Suprapubic skin (tissue), 4 donors: ENCODE measurements at places on chromosomes 1 and 21. TPM values are rescaled to one million over a fixed set of nuclear protein-coding genes. Genes with fewer than 3 reads are reported as not detected.

DNA sequence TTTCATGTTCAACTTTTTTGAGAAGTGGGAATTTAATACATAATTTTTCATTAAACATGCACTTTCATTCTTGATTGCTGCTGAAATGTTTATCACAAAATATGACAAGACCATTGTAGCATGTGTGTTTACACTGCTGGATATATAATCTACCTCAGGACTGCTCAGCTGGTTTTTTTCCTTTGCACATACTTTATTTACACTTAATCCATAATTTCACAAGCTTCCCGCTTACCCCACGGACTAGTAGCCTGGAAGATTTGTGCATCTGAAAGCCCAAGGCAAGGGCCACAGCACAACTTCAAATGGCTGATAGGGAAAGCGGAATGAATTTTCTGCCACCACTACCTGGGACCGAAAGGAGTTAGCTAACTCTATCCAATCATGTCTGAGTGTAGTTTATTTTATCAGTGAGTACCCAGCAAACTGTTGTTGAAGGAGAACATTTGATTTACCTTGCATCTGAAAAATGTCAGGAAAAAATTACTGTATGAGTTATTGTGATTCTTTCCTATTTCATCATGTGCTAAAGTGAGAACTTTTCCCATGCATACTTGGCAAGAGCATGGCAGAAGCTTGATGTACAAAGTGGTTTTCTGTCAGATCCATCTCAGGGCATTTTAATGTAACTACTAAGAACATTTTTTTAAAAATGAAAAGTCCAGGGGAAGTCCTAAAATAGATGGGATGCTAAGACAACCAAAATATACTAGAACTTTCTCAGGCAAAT lies 558.2 kb upstream of the USP24 start:
- no peaks in the 10 kb centered on the region for H3K27me3 ChIP-seq
- no peak for DNase-seq
- H3K4me1 ChIP-seq = no peaks in the 10 kb centered on the region
- H3K36me3 ChIP-seq = no peaks in the 10 kb centered on the region

- no peak for DNase-seq
- no peak overlapping the region for H3K4me3 ChIP-seq
- H3K36me3 ChIP-seq = no peaks in the 10 kb centered on the region
- H3K4me1 ChIP-seq = no peaks in the 10 kb centered on the region
- H3K27ac ChIP-seq = no peak overlapping the region
Measured at GRCh38 chr1:176541663-176542062, 78.7 kb downstream of the PAPPA2 start.

GRCh38 chr1:172545396-172546004 lies 12.6 kb downstream of the SUCO start:
- H3K27me3 ChIP-seq = no peaks in the 10 kb centered on the region
- peaks cover 23% of the 10 kb centered on the region for H3K4me1 ChIP-seq

DNA sequence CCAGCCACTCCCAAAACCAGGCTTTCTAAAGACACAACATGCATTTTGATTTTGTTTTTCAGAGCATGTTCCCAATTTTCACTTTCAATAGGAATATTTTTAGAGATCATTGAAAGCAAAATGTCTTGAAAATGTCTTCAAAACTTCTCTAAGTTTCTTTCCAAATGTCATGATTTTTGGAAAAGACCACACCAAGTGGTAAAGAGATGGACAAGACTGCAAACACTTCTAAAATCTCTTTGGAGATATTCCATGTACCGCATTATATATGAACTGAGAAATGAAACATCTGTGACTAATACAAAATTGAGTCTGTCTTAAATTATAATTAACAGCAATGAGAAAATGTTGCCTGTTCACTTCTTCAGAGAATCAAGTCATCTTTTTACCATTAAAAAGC lies 418.0 kb upstream of the PKN2 start:
- H3K27me3 ChIP-seq = no peaks in the 10 kb centered on the region
- no peaks in the 10 kb centered on the region for H3K4me1 ChIP-seq
- no peak for DNase-seq
- H3K36me3 ChIP-seq = no peaks in the 10 kb centered on the region
- no peak overlapping the region for H3K27ac ChIP-seq
- no peak overlapping the region for H3K4me3 ChIP-seq

DNA sequence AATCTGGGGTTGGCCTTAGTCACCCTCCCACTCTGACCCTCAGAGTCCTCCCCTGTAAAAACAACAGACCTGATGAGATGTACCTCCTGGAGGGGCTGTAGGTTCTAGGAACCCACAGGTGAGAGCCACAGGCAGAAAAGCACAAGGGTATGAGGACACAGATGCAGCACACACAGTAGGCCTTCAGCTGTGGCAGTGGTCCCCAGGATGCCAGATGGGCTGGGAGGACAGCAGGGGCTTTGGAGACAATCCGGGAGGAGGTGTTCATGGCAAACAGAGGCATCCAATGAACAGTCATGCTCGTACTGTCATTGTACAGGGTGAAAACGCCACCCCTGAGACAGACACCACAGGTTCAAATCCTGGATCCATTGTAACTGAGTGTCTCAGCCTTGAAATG lies 463.1 kb downstream of the MATN1 start:
- H3K36me3 ChIP-seq = no peaks in the 10 kb centered on the region
- H3K27ac ChIP-seq = no peak overlapping the region
- no peak for DNase-seq
- no peak overlapping the region for H3K4me3 ChIP-seq

DNA sequence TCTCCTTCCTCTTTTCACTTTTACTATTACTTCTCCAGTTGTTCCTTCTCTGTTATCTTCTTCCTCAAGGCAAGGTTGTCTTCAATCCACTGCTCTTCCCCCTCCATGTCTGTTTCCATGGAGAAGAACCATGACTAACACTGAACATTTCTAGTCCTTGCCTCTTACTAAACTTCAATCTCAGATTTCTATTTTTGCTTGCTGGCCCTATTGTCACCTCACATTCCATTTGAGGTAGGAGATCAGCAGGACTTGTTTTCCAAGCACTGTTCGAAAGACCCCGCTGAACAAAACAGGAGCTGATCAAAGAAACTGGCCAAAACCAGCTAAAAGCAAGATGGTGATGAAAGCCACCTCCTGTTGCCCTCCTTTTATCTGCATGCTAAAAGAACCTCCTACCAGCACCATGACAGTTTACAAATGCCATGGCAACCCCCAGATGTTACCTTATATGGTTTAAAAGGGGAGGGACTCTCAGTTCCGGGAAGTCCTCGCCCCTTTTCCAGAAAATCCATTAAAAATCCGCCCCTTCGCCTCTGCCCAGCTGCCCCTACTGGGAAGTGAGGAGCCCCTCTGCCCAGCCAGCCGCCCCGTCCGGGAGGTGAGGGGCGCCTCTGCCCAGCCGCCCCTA lies 22.6 kb downstream of the GON4L start:
- H3K36me3 ChIP-seq = no peaks in the 10 kb centered on the region
- no peak for DNase-seq
- H3K4me1 ChIP-seq = no peaks in the 10 kb centered on the region
- H3K4me3 ChIP-seq = no peak overlapping the region
- no peaks in the 10 kb centered on the region for H3K27me3 ChIP-seq
- no peak overlapping the region for H3K27ac ChIP-seq

DNA sequence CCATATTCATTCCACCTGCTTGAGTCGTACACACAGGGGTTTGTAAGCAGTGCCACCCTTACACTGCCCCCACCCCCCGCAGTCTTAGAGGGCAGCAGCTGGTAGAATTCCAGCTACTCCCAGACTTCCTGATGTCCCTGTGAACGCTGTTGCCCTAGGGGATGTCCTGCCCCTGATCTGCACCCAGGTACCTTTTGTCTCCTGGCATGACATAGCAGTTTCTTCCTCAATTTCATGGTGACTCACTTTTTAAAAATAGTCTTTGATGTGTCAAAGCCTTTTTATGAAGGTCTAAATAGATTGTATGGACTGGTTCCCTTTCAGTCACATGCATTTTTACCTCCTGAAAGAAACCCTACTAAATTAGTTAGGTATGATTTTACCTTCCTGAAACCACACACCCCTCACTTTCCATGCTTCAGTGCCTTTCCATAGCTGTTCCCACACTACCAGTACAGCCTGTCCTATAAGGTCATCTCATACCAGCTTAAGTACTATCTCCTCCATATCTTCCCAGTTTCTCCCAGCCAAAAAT lies 76.4 kb downstream of the ST3GAL3 start:
- no peaks in the 10 kb centered on the region for H3K27me3 ChIP-seq
- no peak overlapping the region for H3K27ac ChIP-seq
- H3K36me3 ChIP-seq = no peaks in the 10 kb centered on the region
- no peak overlapping the region for H3K4me3 ChIP-seq

- no peak overlapping the region for H3K27ac ChIP-seq
- peaks cover 10% of the 10 kb centered on the region for H3K4me1 ChIP-seq
Measured at GRCh38 chr1:183593356-183593755, 3.1 kb upstream of the NCF2 start.

DNA sequence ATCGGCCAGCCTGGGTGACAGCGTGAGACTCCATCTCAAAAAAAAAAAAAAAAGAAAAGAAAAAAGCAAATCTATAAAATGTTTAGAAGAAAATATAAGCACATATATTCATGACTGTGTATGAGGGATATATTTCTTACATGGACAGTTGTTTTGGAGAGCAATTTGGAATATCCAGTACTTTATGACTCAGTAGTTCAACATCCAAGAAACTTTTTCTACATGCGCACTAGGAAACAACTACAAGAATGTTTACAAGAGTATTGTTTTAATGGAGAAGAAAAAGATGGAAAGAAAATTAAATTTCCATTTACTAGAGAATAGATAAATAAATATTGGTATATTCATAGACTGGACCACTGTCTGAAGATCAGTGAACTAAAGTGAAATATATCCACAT lies 77.5 kb downstream of the MAST2 start:
- no peaks in the 10 kb centered on the region for H3K36me3 ChIP-seq
- no peaks in the 10 kb centered on the region for H3K27me3 ChIP-seq
- no peak for DNase-seq
- H3K4me3 ChIP-seq = no peak overlapping the region
- H3K27ac ChIP-seq = no peak overlapping the region
- peaks cover 4% of the 10 kb centered on the region for H3K4me1 ChIP-seq

- H3K27me3 ChIP-seq = no peaks in the 10 kb centered on the region
- H3K27ac ChIP-seq = no peak overlapping the region
- DNase-seq = no peak
- H3K4me1 ChIP-seq = peaks cover 10% of the 10 kb centered on the region
- no peak overlapping the region for H3K4me3 ChIP-seq
- H3K36me3 ChIP-seq = no peaks in the 10 kb centered on the region
Measured at GRCh38 chr1:58649555-58649954, 50.3 kb downstream of the MYSM1 start.

DNA sequence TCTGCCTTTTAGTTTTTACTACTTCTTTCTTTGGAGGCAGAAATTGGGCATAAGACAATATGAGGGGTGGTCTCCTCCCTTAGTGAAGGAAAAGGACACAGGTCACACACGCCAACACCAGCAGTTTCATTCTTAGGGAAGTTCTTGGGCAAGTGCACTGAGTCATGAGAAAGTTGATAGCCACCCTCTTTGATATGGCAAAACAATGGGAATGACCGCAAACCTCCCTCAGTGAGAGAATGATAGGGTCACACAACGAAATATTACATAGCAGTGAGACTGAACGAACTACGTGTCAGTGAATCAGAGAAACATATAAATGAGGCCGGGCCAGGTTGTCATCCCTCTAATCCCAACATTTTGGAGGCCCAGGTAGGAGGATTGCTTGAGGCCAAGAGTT lies 20.0 kb downstream of the IL6R start:
- DNase-seq = no peak
- H3K27ac ChIP-seq = no peak overlapping the region
- no peaks in the 10 kb centered on the region for H3K27me3 ChIP-seq
- no peak overlapping the region for H3K4me3 ChIP-seq

- no peaks in the 10 kb centered on the region for H3K4me1 ChIP-seq
- no peak overlapping the region for H3K27ac ChIP-seq
- no peak for DNase-seq
Measured at GRCh38 chr1:11998636-11999035, 18.4 kb downstream of the MFN2 start.

DNA sequence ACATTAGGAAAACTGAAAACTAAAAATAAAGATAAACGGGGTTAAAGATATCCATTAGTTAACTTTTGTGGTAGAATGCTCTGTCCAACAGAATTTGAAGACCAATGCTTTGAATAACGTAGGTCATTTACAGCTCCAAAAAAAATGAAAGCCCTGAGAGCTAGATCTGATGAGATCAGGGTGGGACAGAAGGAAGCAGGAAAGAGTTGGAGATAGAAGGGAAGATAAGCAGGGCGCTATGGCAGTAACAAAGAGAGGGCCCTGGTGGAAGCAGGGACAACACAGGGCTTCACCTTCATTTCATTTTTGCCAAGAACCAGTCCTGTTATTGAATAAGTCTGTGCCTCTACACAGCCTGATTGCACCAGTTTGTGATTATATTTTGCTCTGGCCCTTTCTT lies 51.0 kb upstream of the RGS8 start:
- no peak overlapping the region for H3K4me3 ChIP-seq
- H3K4me1 ChIP-seq = no peaks in the 10 kb centered on the region
- H3K27me3 ChIP-seq = no peaks in the 10 kb centered on the region
- no peaks in the 10 kb centered on the region for H3K36me3 ChIP-seq

- H3K27me3 ChIP-seq = peaks cover 4% of the 10 kb centered on the region
- no peak overlapping the region for H3K4me3 ChIP-seq
- H3K27ac ChIP-seq = no peak overlapping the region
Measured at GRCh38 chr1:229819091-229819490, 193.0 kb downstream of the URB2 start.

GRCh38 chr21:22754746-22755145 lies 1756.5 kb downstream of the NCAM2 start:
- H3K27me3 ChIP-seq = no peaks in the 10 kb centered on the region
- no peaks in the 10 kb centered on the region for H3K36me3 ChIP-seq
- no peak for DNase-seq
- H3K27ac ChIP-seq = no peak overlapping the region
- no peak overlapping the region for H3K4me3 ChIP-seq

- DNase-seq = no peak
- H3K4me3 ChIP-seq = no peak overlapping the region
- H3K27ac ChIP-seq = no peak overlapping the region
- H3K27me3 ChIP-seq = no peaks in the 10 kb centered on the region
Measured at GRCh38 chr1:206739411-206740076, 31.0 kb upstream of the IL19 start.

GRCh38 chr1:109750241-109750882 lies 9.5 kb upstream of the GSTM3 start:
- H3K27ac ChIP-seq = no peak overlapping the region
- H3K4me3 ChIP-seq = no peak overlapping the region
- no peaks in the 10 kb centered on the region for H3K4me1 ChIP-seq
- no peaks in the 10 kb centered on the region for H3K27me3 ChIP-seq
- DNase-seq = peak; percentile 49

RBM11 gene
- 0.38 TPM for total RNA-seq

EPB41 gene
- 45.7 TPM for total RNA-seq

TMEM81 gene
- total RNA-seq = 0.76 TPM

FAM167B gene
- total RNA-seq = not detected

LMNA gene
- 574 TPM for total RNA-seq

LCE2C gene
- 66.5 TPM for total RNA-seq

MASP2 gene
- not detected for total RNA-seq

SLC35E2B gene
- 54.6 TPM for total RNA-seq

NPHS2 gene
- total RNA-seq = not detected

C21orf91 gene
- 29.0 TPM for total RNA-seq

RNU1-4 gene
- under 0.01 TPM for total RNA-seq

RRAGC gene
- total RNA-seq = 25.3 TPM

GBP7 gene
- total RNA-seq = not detected
